EH (cell line): ENCODE measurements at places on chromosomes 6 and 20.
A peak's percentile ranks its signal among the peaks of the same experiment; 100 is the strongest.

GRCh38 chr6:24861934-24862333 lies 63.2 kb upstream of the ARMH2 start:
- DNase-seq, result no peak

DNA sequence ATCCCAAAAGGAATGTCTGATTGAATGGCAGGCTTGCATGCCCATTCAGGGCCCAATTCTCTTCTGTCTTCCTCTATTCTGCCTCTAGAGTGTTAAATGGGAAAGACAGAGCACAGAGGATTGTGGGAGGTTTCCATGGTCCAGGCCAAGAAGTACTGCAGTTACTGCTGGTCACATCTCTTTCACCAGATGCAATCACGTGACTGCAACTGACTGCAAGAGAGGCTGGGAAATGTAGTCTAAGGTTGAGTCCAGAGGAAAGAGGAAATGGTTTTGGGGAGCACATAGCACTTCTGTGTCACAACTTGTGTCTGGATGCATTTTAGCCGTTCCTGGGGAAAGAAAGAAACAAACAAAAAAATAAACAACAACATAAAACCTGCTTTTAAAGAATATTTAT lies 336.4 kb upstream of the BTBD3 start:
- peak; percentile 8 for DNase-seq

GRCh38 chr20:14235355-14235754 lies 102.1 kb downstream of the FLRT3 start:
- DNase-seq, result peak; percentile 88

GRCh38 chr6:135254471-135254870 lies 73.4 kb downstream of the MYB start:
- peak; percentile 19 for DNase-seq

GRCh38 chr20:62795023-62795761 lies 1.1 kb upstream of the MRGBP start:
- peak; percentile 62 for DNase-seq

- DNase-seq, result peak; percentile 89
Observed at GRCh38 chr20:36493801-36494114, 47.6 kb upstream of the MYL9 start.

DNA sequence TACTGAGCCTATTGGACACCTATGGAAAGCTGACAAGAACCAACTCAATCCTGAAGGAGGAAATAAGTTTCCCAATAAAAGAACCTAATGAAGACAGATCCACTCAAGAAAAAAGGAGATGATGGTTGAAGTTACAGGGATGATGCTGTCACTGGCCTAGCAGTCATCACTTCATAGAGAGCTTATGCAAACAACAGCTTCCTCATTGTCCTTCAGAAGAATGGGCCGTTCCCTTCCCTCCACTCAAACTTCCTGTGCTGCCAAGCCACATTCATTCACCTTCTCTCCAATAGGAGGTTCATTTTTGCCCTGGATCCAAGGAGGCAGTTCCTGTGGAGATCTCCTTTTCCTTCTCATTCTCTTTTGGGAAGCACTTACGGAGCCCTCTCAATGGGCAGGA lies 13.8 kb upstream of the PM20D2 start:
- DNase-seq, result no peak

- no peak for DNase-seq
Observed at GRCh38 chr20:10178727-10179313, 39.8 kb upstream of the SNAP25 start.

- no peak for DNase-seq
Observed at GRCh38 chr6:116278854-116279231, 887 bp downstream of the TSPYL1 start.

- peak; percentile 88 for DNase-seq
Observed at GRCh38 chr6:163416557-163417253, 2.2 kb downstream of the QKI start.

- DNase-seq, result no peak
Observed at GRCh38 chr6:147881432-147881831, 372.9 kb downstream of the SAMD5 start.

DNA sequence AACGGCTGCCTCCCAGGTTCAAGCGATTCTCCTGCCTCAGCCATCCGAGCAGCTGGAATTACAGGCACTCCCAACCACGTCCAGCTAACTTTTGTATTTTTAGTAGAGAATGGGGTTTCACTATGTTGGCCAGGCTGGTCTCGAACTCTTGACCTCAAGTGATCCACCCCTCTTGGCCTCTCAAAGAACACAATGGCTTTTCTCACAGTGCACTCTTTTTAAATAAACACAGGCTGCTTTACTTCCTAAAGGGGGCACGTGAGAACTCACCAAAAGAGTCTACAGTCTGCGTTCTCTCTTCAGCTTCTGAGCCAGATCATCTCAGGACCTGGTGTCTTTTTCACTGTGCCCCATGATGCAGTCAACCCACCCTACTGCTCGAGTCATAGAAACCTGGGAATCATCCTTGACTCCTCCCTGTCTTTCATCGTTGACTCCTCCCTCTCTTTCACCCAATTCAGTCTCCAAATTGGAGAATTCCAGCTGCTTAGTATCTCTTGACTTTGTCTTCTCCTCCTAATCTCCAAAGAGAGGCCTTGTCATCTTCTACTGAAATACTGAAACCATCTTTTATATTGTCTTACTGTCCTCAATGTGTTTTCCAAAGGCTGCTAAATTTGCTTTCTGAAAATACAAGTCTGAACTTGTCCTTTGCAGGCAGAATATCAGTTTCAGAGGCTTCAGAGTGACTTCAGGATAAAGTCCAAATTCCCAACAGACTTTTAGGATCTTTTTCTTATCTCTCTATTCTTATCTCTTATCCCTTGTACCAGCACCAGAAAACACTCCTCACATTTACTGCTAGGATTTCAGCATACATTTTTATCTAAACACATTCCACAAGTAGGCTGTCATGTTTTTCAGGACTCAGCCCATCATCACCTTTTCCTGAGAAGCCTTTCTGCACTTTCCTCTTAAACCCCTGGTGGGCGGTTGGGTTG lies 323.4 kb downstream of the SYNE1 start:
- DNase-seq, result peak; percentile 68

DNA sequence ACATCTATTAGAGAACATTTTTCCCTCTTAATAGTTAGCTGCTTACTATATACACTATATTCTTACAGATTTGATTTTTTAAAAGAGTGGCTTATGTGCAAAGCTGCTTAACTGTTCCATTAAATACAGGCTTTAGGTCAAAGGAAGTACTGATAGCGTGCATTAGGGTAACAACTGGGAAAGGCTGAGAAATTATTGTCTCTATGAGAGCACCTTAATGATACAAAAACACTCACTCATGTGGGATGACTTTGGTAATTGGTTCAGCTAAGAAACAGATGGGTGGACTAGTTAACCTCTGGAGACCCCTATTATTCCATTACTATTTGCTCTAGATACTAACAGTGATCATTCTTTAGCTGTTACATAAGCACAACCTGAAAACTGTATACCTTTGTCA lies 4.0 kb downstream of the DCDC2 start:
- DNase-seq, result no peak

- DNase-seq, result no peak
Observed at GRCh38 chr6:143528164-143528811, 16.8 kb upstream of the FUCA2 start.

DNA sequence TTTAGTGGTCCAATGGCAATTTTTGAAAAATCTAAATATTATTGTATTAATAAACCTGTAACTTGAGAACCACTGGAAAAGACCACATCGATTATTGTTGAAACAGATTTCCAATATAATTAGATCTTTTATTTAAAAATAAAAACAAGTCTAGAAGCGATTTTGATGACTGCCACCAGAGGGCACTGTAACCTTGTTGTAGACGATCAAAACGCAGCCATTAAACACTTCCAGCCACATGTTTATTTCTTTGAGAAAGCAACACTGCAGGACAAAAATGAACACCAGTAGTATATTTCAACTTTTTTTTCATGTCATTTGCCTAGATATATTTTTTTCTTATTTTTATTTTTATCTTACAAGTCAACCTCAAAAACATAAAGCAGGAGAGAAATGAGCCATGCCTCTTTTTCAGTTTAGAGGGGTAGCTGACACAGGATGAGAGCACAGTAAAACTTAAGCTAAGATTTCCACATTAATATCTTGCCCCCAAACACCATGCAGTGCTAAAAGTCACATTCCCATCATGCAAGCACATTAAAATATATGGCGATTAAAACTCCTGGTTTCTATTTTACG lies 115.4 kb downstream of the OPRM1 start:
- peak; percentile 67 for DNase-seq

- DNase-seq, result no peak
Observed at GRCh38 chr6:127404133-127404532, 55.1 kb downstream of the KIAA0408 start.

DNA sequence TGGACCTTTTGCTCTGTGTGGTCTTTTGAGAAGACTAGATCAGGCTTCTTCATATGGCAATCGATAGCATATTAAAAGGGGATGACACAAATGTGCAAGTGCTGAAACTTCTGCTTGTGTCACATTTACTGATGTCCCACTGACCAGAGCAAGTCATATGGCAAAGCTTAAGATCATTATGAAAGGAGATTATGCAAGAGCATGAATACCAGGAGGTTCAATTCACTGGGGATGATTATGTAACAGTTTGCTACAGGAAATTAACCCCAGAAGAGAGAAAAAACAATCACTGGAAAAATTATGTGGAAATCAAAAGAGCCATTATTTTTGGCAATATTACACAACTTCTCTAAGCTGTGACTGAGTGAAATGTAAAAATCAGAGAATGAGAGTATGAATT lies 13.7 kb upstream of the PRDM13 start:
- DNase-seq, result peak; percentile 36

- DNase-seq, result no peak
Observed at GRCh38 chr20:51705400-51705799, 62.8 kb downstream of the ATP9A start.

GRCh38 chr6:53432318-53433161 lies 83.8 kb upstream of the ELOVL5 start:
- peak; percentile 64 for DNase-seq

DNA sequence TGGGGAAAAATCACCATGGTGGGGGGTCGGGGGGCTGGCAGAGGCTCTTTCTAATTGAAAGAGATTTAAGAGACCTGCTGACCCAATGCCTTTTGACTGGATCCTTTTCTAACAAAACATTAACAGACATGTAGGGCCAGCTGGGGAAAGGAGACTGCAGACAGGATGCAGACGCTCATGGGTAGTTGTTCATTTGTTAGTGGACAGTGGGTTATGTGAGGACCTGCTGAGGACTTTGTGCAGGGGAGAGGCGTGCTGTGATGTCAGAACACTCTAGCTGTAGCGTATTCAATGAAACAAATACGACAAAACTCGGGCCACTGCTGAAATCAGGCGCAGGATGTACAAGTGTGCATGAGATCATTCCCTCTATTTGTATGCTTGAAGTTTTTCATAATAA lies 1.2 kb downstream of the IP6K3 start:
- DNase-seq, result peak; percentile 29

- no peak for DNase-seq
Observed at GRCh38 chr20:37375227-37375626, 29.3 kb downstream of the SRC start.

GRCh38 chr20:25285091-25285647 lies 37.3 kb downstream of the PYGB start:
- no peak for DNase-seq

- no peak for DNase-seq
Observed at GRCh38 chr20:53412577-53413185, 181.0 kb downstream of the ZNF217 start.

DNA sequence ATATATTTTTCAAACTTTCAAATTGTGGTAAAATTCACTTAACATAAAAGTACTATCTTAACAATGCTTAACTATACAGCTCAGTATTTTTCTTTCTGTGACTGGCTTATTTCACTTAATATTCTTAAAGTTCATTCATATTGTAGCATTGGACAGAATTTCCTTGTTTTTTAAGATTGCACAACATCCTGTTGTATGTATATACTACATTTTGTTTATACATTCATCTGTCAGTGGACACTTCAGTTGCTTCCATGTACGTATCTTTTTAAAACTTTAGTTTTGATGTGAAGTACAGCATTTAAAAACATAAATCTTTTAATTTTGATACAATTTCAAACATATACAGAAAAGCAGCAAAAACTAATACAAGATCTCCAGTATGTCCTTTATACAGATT lies 220.7 kb downstream of the ZFAND3 start:
- no peak for DNase-seq

DNA sequence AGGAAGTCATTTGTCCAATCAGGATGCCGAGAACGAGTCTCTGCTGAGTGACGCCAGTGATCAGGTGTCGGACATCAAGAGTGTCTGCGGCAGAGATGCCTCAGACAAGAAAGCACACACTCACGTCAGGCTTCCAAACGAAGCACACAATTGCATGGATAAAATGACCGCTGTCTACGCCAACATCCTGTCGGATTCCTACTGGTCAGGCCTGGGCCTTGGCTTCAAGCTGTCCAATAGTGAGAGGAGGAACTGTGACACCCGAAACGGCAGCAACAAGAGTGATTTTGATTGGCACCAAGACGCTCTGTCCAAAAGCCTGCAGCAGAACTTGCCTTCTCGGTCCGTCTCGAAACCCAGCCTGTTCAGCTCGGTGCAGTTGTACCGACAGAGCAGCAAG lies 281.5 kb downstream of the TSHZ2 start:
- no peak for DNase-seq
